ENCODE measurements at places on chromosomes 3 and 15.
A peak's percentile ranks its signal among the peaks of the same experiment; 100 is the strongest.

DNA sequence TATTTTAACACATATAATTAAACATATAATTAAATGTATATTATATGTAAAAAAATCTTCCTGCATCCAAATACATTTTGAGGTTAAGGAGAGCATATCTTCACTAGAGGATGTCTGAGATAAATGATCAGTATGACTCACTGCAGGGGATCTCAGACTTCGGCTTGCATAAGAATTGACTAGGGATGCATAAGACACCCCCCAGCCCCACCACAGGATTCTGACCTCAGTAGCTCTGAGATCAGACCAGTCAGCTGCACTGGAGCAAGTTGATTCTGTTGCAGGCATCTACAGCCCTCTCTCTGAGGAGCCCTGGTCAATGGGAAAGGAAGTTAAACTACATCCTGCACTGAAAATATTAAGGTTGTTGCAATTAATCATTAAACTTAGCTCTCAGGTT lies 29.0 kb upstream of the TBC1D21 start:
- no peak for DNase-seq

- DNase-seq: peak; percentile 34
Measured at GRCh38 chr3:65342084-65342683, 654.4 kb upstream of the ADAMTS9 start.

DNA sequence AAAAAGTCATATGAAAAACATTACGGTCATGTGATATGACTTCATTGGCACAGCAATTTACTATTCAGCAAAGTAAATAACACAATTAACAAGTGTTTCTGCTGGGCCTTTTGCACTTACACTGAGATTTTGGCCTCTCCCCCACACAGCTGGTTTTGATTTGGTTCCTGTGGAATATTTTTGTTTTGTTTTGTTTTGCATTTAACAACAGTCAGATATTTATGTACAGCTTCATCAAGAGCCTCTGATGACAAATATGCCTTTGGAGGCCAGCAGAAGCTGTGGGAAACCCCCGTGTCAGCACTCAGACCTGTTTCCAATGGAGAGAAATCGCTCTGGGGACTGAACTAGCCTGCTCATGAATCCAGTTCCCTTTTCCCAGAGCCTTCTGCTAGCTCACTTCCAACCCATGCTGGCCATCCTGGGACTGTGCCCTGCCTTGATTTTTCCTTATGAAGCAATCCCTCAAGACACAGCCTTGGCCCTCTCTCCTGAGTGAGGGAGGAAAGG lies 161.9 kb downstream of the ATG7 start:
- no peak for DNase-seq

- DNase-seq: peak; percentile 68
Measured at GRCh38 chr3:46393554-46394434, 13.1 kb downstream of the CCR5AS start.

DNA sequence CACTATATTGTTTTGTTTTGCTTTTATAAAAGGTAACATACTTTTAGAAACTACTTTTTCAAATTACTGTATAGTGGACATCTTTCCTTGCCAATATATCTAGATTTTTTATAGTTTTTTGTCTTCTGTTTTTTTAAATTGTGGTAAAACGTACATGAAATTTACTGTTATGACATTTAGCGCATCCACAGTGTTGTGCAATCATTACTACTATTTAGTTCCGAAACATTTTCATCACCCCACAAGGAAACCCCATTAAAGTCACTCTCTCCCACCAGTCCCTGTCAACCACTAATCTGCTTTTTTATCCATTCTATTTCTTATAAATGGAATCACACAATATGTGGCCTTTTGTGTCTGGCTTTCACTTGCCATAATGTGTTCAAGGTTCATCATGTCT lies 54.8 kb downstream of the TMEM266 start:
- DNase-seq: no peak

- no peak for DNase-seq
Measured at GRCh38 chr3:127159543-127159942, 33.4 kb upstream of the PRR23E start.

DNA sequence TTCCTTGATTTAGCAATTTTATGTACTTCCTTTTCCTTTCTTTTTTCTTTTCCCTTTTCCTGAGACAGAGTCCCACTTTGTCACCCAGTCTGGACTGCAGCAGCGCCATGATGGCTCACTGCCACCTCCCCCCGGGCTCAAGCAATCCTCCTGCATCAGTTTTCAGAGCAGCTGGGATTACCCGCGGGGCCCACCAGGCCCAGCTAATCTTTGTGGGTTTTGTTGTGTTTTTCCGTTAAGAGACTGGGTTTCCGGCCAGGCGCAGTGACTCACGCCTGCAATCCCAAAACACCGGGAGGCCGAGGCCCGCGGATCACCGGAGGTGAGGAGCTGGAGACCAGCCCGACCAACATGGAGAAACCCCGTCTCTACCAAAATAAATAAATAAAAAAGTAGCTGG lies 17.7 kb downstream of the GOLGA8S start:
- no peak for DNase-seq

Measured in HuH-7 (cell line).